CD4-positive, alpha-beta T cell treated with Interleukin-6 for 4 hours (primary cell): ENCODE measurements at places on chromosomes 4 and X.

GRCh38 chrX:78514852-78515251 lies 144.3 kb downstream of the RTL3 start:
- peak; percentile 13 for DNase-seq

- DNase-seq, result no peak
Observed at GRCh38 chr4:75637176-75637575, 6.8 kb upstream of the CDKL2 start.

DNA sequence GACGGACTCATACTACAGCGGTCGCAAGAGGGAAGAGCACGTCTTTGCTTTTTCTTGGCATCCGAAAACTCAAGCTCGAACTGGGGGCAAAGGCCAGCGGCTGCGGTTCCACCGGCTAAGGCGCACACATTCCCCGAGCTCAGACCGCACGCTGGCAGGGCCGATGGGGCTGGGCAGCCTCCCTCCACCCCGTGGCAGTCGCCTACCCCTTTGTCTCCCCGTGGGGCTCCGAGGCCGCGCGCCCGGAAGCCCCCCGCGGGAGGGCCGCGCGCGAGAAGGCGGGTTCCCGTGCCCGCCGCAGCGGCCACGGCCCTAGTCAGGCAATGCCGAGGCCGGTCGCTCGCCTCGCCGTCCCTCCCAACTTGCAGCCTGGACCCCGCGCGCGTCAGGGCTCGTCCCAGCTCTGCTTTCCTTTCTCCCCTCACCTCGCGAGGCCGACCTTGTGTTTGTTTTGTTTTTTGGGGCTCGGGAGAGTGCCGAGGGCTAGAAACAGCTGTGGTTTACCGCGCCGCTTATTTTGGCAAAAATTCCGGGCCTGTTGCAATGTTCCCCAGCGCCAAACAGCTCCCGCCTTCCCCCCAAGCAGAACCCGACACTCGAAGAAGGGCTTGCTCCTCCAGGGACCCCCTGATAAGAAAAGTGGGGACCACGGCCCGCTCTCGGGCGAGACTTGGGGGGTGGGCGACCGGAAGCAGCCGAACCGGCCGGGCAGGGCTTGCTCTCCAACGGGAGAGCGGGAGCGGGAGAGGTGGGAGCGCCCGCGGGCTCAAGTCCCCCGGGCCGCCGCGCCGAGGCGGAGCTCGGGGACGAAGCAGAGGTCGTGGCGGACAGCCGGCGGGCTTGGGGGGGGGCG lies 561 bp upstream of the N4BP2 start:
- DNase-seq, result peak; percentile 47

DNA sequence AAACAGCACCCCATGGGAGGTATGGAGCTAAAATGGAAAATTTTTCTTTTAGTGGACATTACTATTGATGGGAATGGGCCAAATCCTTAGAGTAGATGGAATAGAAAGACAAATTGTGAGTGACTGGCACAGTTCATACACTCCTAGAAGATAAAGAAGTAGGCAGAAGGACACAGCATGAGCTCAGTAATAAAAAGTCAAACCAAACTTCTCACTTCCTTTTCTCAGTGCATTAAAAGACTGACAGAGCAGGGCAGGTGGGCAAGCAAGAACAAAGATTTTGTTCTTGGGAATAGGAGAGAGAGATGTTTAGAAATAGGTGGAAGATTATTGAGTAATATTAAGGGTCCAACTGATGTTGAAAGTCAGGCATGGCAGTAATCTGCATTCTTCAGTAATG lies 132.5 kb downstream of the ATP10D start:
- no peak for DNase-seq

DNA sequence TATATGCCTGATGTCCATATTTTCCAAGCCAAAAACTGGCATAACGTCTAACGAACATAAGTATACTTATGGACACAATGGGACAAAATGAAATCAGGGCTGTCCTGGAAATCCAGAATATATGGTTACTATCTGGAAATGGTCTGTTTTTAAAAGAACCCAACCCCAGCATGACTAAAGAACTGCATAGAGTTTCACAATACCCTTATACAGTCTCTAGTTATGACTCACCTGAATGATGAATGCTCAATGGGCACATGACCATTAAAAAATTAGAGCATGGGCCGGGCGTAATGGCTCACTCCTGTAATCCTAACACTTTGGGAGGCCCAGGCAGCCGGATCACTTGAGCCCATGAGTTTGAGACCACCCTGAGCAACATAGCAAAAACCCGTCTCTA lies 31.8 kb downstream of the AMMECR1 start:
- no peak for DNase-seq

GRCh38 chr4:110631584-110632505 lies 9.0 kb upstream of the PITX2 start:
- no peak for DNase-seq

GRCh38 chr4:7747062-7747385 lies 192.6 kb downstream of the AFAP1 start:
- DNase-seq, result no peak

GRCh38 chr4:171644430-171645057 lies 168.7 kb upstream of the GALNTL6 start:
- DNase-seq, result no peak
